Fibroblast of lung (primary cell): ENCODE measurements at places on chromosomes 3 and 15.

DNA sequence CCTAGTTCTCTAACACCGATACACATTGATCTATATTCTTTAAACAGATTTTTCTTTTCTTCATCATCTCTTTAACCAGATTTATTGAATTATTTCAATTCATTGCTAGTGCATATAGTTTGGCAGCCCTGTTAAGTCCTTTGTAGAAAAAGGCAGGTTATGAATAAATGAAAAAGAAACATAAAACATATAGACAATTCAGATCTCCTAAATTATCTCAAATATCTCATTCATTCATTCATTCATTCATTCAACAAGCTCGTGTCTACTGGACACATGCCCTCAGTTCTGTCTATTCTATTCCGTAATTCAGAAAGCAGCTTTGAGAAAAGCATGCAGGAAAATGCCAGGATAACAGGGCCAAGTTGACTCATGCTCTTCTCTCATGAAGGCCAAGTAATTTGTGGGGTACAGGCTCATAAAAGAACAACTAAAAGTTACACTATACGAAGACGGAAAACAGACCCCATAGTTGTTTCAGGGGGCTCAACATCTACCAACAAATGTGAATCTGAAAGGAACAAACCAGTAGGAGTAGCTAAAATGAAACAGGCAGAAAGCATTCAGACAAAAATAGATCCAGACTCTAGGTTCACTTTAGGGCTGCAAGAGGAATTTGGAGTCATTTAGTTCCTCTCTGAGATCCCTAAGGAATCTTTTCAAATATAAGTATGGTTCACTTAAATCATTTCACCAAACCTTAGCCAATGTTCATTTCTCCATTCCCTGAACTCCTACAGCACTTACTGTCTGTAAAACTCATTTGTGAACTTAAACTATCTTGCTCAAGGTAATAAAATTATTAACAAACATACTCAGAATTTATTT, 7.5 kb downstream of the ZNF148 start:
- peak; percentile 75 for DNase-seq

GRCh38 chr3:55481744-55482495, 5.2 kb downstream of the WNT5A start:
- peak; percentile 73 for DNase-seq

DNA sequence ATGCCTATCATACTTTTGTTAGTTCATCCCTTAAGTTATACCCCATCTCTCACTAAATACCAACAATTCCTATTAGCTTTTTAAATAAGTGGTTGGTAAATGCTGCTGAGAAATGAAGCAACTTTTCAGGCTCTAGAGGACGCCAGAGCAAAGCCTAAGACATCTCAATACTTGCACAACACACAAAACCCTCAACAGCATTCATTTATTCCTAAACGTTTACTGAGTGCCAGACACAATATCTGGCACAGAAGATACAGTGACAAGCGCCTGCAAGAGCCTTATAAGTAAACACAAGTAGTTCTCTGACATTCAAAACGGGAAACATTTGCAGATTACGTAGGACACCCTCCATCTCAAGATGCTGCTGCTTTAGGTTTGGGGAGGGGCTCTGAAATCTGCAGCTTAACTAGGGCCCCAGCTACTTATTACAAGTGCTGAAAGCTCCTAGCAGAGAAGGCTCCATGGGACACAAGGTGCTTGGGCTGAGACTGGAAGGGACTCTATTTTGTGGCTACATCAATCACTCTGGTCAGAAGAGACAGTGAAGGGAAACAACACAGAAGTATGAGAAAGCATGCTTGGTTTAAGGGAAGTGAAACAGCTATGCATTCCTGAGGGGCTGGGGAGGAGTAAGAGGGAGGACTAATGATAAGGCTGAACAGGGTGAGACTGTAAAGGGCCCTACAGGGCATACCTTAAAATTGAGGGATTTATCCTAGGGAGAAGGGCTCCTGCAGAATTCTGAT, 311.3 kb downstream of the PLCL2 start:
- DNase-seq: peak; percentile 25

DNA sequence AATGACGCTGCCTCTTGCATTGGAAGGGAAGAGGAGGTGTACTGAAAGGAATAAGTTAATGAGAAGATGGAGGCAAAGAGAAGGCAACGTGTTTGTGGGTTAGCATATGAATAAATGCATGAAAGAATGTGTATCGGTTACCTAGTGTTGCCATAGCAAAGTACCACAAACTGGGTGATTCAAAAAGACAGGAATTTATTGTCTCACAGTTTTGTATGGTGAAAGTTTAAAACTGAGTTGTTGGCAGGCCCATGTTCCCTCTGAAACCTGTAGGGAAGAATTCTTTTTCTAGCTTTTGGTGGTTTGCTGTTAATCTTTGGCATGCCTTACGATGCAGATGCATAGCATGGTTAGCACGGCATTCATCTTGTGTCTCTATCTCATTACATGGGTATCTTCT, 729.9 kb downstream of the MECOM start:
- no peak for DNase-seq

DNA sequence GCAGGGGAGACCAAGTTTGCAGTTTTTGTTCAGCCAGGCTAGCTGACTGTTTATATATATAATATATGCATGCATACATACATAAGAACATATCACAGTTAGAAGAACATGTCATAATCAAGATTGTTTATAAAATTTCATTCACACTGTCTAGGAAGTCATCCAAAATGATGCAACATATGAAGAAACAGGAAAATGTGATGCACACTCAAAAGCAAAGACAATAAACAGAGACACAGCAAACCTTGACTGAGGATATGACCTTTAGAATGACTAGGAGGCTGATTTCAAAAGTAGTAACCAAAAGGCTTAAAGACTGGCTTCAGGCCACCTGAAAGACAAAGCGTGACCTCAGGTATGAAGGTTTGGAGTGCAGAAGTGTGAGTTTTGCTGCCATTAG, 166.2 kb upstream of the NDN start:
- DNase-seq: peak; percentile 50

GRCh38 chr3:42014921-42015533, 53.1 kb upstream of the ULK4 start:
- no peak for DNase-seq
